Epithelial cell of proximal tubule (primary cell): ENCODE measurements at places on chromosomes 3 and 15. TPM values are rescaled to one million over a fixed set of nuclear protein-coding genes. Genes with fewer than 3 reads are reported as not detected.

Gene KLHL40
- not detected in 2 replicates for total RNA-seq

GRCh38 chr3:162719684-162720341 is 1223.2 kb downstream of the OTOL1 start:
- DNase-seq = peak; percentile 90

Gene CHRD
- not detected in 2 replicates for total RNA-seq

DNA sequence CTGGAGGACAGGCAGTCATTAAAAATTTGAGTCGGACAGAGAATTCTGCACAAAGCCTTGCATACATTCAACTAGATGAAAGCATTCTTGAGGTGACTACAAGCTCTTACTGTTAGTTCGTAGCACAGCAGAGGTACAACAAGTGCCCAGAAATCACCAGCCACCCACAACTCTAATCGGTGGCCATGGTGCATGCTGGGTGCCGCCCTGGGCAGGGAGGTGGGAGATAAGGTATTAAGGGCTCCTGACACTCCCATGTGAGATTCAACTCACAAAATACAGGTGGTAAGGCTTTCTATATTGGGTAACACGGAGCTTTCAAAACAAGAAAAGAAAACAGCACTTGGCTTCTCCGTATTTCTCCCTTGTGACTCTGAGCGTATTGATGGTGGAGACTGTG is 66.0 kb downstream of the MEIS2 start:
- DNase-seq = no peak

DNA sequence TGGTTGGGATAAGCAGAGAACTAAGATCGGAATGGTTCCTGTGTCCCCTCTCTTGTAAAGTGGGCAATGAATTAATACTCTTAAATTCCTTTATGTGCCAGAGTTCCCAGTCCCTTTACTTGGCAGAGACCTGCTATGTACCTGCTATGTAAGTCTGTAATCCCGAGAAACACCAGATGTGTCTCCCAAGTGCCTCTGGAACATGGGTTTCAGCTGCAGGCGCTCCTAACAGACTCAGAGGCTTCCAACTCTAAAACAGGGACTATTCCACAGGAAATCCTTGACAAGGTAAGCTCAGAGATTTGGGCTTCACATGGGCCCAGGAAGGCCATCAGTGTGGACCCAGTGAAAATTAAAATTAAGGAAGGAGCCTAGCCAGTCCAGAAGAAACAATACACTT is 117.7 kb upstream of the PLCL2 start:
- DNase-seq = no peak

- DNase-seq = no peak
Measured at GRCh38 chr3:51581524-51581923, 43.0 kb downstream of the RAD54L2 start.

GRCh38 chr3:30333903-30334302 is 272.5 kb upstream of the TGFBR2 start:
- no peak for DNase-seq

Gene GCSAM
- not detected in 2 replicates for total RNA-seq

GRCh38 chr3:62134061-62134496 is 239.3 kb downstream of the FEZF2 start:
- no peak for DNase-seq

DNA sequence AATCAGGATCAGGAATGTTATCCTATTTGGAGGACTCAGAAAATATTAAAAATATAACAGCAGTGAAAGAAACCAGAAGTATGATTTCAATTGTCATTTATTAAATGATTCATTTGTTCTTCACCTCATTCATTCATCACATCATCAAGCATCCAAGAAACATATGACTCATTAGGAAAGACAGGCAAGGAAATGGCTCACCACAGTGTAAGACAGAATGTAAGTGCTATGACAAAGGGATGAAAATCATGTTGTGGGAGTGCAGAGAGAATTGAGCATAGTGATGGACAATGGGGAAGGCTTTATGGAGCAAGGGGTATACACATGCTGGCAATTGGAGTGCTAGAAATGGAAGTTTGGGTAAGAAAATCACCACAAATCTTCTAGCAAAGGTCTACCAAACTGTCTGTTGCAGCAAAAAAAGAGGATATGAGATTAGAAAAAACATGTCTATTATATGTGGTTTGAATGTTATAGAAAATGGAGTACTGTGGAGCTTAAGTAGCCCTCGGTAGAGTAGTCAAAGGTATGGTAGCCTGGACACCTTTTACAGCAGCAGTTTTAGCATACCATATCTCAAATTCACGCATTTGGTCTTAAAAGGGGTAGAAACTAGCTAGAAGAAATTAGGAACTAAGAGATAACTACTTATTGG is 111.1 kb upstream of the GPR149 start:
- no peak for DNase-seq

DNA sequence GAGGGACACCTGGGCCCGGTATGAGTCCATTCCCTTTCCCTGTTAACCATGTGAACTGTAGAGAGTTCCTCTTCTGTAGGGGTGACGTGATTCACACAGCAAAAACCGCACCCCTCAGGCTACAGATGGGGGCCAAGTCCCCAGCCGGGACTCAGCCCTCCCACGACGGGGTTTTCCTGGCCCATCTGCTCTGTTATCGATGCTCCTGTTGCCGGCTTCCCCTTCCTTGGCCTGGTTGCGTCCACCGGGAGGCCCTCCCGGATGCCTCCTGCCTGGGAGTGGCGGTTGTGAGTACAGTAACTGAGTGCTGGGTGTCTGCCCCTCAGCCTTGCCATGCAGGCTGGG is 817 bp upstream of the PLXNA1 start:
- no peak for DNase-seq

Gene GP9
- not detected in 2 replicates for total RNA-seq

GRCh38 chr15:67080900-67081431 is 15.6 kb downstream of the SMAD3 start:
- DNase-seq = peak; percentile 76

Gene ESYT3
- total RNA-seq = 0.87 and 2.2 TPM in 2 replicates

- DNase-seq = no peak
Measured at GRCh38 chr15:45719490-45719889, 84.7 kb downstream of the SQOR start.

Gene CCR9
- total RNA-seq = 0.17 TPM in 1 of 2 replicates, not detected in the other

GRCh38 chr15:101100118-101100517 is 151.7 kb downstream of the CHSY1 start:
- no peak for DNase-seq

DNA sequence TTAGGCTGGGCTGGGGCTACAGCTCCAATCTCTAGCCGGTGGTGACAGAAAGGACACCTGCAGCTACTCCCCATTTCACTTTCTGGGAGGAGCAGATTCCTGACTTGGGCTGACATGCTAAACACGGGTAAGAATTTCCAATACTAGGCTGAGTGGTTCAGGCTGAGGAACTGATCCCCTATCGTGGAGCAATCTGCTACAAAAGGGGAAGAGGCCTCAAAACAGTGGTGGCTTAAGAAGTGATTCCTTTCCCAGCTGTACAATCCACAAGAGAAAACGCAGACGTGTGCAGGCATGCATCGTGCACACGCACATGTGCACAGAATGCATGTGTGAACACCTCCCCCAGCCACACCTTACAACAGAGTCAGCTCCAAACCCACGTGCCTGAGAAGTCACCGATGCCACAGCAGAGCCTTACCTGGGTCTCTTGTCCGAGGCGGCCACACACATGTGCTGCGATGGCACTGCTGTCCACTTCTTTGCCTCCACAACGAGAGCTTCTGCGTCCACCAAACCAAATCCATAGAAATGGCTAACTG is 86.7 kb upstream of the SNRPA1 start:
- DNase-seq = no peak

DNA sequence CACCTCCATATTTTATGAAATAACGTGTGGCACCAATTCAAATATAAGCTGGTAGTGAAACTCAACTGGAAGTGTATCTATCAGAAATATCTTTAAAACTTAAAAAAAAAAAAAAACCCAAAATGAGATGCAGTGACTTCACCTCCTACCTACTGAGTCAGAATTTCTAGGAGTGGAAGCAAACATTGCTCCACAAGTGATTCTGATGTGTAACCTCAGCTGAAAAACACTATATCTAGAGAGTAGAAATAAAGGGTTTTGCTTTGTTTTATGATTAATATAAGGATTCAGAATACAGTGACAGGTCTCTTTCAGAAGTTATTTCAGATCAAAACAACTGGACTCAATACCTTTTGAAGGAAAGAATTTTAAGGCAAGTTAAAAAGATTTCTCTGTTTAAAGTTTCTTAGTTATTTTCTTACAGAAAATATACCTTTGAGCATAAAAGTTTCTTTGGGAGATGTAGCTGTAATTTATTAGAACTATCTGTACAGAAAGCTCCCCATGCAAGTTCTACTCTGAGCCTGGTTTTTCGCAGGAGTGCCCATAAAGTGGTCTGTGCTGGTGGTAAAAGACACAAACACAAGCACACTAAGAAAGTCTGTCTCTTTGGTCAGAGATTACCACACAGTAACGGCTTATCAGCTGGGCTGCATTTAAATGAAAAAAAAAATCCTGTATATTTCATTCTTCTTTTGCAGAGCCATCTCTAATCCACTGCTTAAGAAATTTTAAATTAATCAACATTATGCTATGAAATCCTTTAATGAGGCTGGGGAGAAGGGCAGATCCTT is 59.9 kb upstream of the PPIB start:
- DNase-seq = no peak

- DNase-seq = no peak
Measured at GRCh38 chr3:31413515-31413914, 119.2 kb upstream of the STT3B start.

DNA sequence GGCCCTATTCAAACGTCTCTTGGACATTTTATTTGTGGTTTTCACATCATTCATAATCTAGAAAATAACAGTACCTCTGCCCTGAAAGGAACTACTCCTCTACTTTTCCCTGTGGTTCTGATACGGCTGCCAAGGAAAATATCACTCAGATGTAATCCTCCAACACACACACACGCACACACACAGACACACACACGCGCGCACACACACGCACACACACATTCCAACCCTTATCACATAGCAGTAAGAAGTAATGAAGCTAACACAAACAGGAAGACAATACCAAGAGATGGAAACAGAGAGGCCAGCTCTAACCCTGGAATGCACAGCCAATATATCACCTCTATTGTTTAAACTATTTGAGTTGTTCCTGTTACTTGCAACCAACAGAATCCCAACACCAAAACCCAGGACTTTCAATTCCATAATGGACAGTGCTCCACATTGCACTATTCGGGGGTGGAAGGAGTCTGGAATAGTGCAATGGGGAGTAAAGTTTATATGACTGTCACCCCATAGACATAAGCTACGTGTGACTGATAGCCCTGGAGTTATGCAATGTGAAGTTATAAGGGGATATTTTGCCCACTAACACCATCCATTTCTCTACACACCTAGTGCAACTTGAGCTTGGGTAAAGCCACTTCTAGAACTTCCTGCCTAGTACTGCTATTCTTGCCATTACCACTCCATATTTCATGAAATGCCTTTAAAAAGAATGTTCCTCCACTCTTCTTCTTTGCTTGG is 71.3 kb upstream of the FNDC3B start:
- DNase-seq = no peak

- DNase-seq = no peak
Measured at GRCh38 chr3:147383617-147384016, 22.7 kb downstream of the ZIC4 start.

GRCh38 chr3:136989781-136990524 is 32.2 kb downstream of the IL20RB start:
- no peak for DNase-seq

DNA sequence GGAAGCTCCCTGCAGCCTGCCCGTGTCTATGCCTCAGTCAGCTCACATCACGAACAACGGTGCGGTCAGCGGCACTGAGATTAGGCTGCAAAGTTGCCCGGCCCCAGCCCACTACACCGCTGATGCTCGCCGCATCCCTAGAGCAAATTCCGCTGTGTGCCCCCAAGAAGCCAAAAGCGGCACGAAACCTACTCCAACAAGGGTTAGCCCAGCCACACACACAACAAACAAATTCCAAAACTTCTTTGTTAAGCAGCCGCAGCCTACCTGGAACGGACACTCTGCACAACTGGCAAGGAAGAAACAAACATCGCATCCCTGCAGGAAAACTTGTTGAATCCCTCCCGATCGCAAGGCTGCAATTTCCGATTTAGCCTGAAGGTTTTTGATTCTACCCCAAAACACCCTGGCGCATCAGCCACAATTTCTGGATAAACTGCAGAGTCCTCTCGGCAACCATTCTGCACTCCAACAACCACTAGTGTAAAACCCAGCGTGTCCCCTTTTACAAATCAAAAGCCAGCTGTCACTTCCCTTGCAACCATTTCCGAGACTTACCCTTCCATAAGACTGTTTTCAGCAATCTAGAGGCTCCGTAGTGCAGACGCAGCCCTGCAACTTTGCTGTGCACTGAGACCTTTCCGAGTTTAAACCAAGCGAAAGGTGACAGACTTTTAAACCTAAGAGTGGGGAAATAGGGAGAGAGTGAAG is 449 bp downstream of the ROBO1 start:
- no peak for DNase-seq

GRCh38 chr3:181705086-181705480 is 6.6 kb upstream of the SOX2 start:
- DNase-seq = no peak

GRCh38 chr3:13158871-13159270 is 85.6 kb upstream of the IQSEC1 start:
- DNase-seq = no peak

Gene TUSC7
- not detected in 2 replicates for total RNA-seq

DNA sequence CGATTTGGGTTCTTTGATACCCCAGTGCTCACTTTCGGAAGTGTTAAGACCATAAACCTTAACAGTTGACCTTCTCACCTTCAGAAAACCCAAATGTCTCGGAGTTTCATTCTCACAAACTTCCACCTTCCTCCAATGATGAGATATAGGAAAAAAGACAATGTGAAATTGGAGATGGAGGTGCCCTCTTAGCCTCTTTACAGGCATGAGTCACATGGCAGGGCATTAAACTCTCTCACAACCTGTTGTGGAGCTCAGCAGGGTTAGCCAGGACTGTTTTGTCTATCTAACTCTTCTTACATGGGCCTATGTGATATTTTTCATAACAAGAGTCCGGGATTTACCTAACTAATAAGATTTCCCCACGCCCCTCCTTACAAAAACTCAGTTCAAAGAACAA is 10.7 kb downstream of the AGTR1 start:
- DNase-seq = no peak

Gene NTRK3
- total RNA-seq = not detected in 2 replicates

Gene MORC1
- total RNA-seq = not detected in 2 replicates

DNA sequence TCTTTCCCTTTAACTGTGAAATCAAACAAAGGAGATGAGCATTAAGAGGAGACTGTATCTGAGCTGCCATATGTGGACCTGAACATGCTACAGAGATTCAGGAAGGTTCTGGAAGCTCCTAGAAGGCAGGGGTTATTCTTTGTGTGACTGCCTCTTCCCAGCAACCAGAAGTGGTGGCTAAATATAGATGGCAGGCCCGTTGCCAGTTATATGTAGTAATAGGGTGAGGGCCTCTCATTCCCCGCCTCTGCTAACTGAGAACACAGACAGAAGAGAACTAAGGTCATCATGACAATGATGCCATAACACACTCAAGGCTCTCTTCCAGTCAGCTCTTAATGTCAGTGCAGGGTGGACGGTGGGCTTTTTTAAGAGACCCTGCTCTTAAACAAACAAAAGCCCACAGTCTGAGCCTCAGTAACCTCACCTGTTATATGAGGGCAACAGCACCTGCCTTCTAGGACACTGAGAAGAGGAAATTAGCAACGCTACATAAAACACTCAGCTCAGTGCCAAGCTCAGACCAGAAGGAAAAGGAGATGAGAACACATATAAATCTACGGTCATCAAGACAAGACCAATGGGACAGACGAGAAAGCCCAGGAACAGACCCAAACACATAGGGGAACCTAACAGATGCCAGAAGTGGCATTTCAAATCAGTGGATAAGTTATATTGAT is 22.3 kb downstream of the CFAP92 start:
- no peak for DNase-seq

GRCh38 chr3:69379661-69380060 is 6.2 kb downstream of the FRMD4B start:
- DNase-seq = no peak

Gene CHRNA3
- 0.40 TPM in 1 of 2 replicates, not detected in the other for total RNA-seq

- no peak for DNase-seq
Measured at GRCh38 chr3:143242101-143242500, 122.5 kb downstream of the CHST2 start.
